ENCODE measurements at places on chromosomes 1 and 21. TPM values are rescaled to one million over a fixed set of nuclear protein-coding genes. Genes with fewer than 3 reads are reported as not detected.

The GJB3 gene
- polyA plus RNA-seq: not detected

The SERPINC1 gene
- 0.22 TPM for polyA plus RNA-seq

The CD2 gene
- 0.27 TPM for polyA plus RNA-seq

The HCN3 gene
- polyA plus RNA-seq: 22.3 TPM

The ATAD3C gene
- polyA plus RNA-seq: 10.3 TPM

The BCAR3 gene
- polyA plus RNA-seq: 14.4 TPM

The TFF2 gene
- not detected for polyA plus RNA-seq

The BLACAT1 gene
- polyA plus RNA-seq: 0.10 TPM

The TMEM61 gene
- 11.7 TPM for polyA plus RNA-seq

The NBPF10 gene
- 0.12 TPM for polyA plus RNA-seq

All from brain (organoid and tissue), 16 donors.